ENCODE measurements at places on chromosomes 16 and 17. TPM values are rescaled to one million over a fixed set of nuclear protein-coding genes. Genes with fewer than 3 reads are reported as not detected.

The AP2B1 gene
- polyA plus RNA-seq, result 74.1 TPM

The RNFT1 gene
- 18.2 TPM for polyA plus RNA-seq

DNA sequence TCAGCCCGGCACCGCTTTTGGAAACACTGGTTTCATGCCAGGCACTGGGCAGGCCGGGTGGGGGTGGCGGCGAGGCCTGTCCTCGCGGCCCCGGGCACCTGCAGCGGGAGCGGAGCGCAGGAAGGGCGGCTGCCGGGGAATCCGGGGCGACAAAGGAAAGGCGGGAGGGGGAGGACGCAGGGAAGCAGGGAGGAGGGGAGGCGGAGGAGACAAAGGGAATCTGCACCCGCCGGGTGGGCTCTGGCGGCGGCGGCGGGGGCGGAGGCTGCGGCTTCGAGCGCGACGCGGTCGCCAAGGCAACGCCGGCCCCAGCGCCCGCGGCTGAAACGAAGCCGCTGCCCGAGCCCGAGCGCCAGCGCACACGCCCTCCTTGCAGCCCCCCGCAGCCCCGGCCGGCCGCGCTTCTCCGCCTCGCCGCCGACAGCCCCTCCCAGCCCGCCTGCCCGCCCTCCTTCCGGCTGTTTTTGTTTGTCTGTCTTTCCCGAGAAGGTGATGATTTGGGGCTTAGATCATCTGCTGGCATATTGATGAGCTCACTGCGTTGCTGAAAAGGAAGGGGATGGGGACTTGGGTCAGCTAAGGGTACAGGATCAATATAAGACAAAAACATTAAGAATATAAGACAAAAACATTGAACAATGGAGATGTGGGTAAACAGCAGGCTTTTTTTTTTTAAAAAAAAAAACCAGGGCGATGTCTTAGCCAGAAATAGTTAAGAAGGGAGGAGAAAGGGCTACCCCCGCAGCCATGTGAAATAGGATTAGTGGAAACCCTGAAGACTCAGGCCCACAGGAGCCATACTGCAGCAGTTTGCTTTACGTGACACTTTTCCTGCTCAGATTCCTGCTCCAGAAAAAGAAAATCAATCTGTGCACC is 32.7 kb downstream of the CDK5R1 start:
- DNase-seq, result no peak

DNA sequence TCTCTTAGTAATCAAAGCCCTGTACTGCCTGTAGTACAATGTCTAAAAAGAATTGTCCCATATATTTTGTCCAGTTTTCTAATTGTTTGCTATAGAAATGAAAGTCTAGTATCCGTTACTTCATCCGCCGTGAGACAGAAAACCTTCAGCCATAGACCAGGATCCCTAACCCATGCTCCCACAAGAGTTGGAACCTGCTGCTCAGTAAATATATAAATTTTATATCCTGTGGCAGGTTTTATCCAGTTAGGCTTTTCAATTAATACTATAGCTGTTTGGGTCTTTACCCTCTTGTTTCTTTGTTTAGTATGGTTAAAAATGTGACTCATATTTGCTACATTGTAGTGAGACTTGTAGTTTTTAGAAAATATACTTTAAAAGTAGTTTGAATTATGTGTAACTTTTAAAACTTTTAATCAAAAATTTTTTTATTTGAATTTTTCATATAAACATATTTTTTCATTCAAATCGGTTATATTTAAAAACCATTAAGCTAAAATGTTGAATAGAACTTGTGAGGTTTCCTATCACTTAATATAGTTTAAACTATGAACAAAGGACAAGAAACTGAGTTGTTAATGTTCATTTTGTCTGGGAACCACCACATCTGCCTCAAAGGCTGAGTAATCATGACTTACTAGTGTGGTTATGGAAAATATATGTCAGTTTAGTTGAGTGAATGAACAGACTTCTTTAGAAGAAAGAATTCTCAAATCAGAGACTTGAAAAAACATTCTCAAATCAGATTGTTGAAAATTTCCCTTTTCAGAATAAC is 54.8 kb downstream of the VMP1 start:
- DNase-seq, result no peak

- no peak for DNase-seq
These were observed 4.5 kb downstream of the TMEM238L start for GRCh38 chr17:10799407-10799806.

DNA sequence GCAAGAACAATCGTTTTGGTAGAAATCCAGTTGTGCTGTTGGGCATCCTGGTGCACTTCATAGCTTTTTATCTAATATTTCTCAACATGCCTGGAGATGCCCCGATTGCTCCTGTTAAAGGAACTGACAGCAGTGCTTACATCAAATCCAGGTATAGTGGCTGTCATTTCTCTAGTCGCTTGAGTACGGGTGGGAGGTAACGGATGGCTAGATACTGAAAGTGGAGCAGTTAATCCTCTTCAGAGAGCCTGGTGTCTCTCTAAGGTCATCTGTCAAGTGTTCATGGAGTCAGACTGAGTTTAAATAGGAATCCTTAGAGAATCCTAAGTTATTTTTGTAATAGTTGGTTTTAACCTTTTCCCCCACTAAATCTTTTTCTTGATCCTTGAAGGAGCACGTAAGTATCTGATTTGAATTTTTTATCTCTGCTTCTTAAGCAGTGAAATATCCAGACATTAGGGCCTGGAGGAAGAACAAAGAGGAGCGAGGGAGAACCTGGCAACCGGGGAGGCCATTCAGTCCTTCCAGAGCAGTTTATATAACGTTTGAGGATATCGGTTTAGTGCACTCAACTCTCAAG is 37.2 kb downstream of the MFSD11 start:
- no peak for DNase-seq

- no peak for DNase-seq
These were observed 1.5 kb downstream of the CLDN7 start for GRCh38 chr17:7260651-7261378.

DNA sequence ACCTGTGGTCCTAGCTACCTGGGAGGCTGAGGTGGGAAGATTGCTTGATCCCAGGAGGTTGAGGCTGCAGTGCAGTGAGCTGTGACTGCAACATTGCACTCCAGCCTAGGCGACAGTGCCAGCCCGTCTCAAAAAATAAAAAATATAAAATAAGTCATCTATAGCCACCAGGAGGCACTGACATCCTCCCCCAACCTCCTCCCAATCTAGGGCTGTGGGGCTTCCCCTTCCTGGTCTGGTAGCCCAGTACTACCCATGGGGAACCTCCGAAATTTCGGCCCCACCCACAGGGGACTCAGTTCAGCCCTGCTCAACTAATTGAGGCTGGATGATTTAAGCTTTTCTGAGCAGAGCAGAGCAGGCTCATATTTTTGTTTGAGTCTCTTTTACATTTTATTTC is 3.2 kb downstream of the ZSCAN10 start:
- DNase-seq, result no peak

- no peak for DNase-seq
These were observed 34.1 kb upstream of the CPPED1 start for GRCh38 chr16:12837756-12838155.

DNA sequence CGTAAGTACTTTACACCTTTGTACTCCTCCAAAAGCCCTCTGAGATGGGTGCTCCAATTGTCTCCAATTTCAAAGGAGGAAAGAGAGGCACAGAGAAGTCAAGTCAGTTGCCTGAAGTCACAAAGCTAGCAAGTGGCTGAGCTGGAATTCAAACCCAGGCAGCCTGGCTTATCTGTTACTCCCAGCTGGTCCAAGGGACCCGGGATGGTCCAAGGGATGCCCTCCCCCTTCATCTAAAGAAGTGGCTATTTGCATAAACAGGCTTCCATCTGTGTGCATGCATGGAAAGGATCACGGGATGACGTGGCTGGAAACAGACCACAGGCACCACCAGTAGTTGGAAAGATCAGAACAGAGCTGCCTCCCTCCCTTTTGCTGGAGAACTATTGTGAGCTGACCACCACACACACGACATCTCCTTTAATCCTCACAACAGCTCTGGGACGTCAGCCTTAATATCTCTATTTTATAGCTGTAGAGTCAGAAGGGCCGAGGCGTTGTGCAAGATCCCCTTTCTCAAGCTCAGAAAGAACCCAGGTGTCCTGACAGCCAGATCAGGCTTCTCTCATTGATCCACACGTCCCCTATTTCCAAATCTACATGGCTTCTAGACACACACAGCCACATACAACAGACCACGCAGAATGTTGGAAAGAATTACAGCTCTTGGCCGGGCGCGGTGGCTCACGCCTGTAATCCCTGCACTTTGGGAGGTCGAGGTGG is 10.9 kb upstream of the COL1A1 start:
- no peak for DNase-seq

DNA sequence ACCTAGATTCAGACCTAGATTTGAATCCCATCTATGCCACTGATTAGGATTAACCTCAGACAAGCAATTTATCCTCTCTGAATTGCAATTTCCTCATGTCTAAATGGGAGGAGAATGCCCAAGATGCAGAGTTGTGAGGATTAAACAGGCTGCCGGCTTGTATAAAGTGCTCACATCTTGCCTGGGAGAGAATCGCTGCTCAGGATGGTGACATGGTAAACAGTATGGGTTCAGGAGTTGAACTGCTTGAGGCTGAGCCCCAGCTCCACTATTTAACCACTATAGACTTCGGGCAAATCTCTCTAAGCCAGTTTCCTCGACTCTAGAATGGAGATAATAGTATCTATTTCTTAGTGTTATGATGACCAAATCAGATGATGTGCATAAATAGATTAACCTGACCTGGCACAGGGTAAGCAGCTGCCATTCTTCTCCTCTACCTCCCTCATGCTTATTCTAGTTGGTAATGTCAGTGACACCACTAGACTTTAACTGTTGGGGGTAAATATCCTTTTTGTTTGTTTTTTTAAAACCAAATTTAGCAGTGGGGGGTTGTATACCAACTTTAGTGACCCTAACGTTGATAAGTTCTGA is 732 bp upstream of the RPL27 start:
- DNase-seq, result no peak

Data from hindlimb muscle (tissue), 1 donor.